Stimulated activated CD8-positive, alpha-beta memory T cell treated with anti-CD3 and anti-CD28 coated beads, Interleukin-15, amount 100 ng/mL, for 1 hour (primary cell): ENCODE measurements at places on chromosomes 7 and 10.

- DNase-seq: no peak
Observed at GRCh38 chr7:24670782-24671181, 86.5 kb downstream of the GSDME start.

- DNase-seq: no peak
Observed at GRCh38 chr7:28237363-28237762, 56.8 kb upstream of the JAZF1 start.

- DNase-seq: no peak
Observed at GRCh38 chr7:108330227-108330626, 126.0 kb downstream of the NRCAM start.

GRCh38 chr7:128831178-128831993 lies 1.2 kb downstream of the FLNC start:
- no peak for DNase-seq

DNA sequence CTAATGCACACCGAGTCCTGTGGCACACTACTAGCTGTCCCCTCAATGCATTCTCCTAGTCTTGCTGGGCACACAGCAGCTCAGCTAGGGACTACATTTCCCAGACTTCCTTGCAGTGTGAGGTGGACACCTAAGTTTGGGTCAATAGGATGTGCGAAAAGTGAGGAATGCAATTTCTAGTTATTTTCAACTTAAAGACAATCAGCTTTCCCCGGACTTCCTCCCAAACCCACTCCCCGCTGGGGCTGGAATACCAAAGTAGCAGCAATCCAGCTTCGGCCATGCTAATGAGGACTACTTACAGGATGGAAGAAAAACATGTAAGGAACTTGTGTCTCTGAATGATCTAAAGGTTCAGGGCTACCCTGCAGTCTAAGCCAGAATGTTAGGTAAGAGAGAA lies 286.4 kb upstream of the LRRN3 start:
- no peak for DNase-seq

- no peak for DNase-seq
Observed at GRCh38 chr7:47678641-47679380, 96.9 kb upstream of the TNS3 start.

DNA sequence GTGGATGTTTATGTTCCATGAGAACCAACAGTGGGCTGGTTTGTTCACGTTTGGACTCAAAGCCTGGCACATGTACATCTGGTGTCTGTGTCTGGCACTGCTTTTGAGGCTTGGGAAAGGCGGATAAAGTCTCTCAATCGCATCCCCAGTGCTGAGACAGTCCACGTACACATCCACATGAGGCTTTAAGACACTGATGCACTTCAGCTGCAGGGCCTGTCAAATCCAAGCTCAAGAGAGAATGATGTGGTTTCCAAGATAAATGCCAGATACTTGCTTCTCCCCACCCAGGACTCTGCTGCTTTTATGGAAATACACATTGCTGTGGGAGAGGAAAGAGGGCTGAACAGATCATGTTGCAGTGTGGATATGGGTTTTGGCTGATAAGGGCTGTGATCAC lies 178.4 kb downstream of the ADARB2 start:
- no peak for DNase-seq

DNA sequence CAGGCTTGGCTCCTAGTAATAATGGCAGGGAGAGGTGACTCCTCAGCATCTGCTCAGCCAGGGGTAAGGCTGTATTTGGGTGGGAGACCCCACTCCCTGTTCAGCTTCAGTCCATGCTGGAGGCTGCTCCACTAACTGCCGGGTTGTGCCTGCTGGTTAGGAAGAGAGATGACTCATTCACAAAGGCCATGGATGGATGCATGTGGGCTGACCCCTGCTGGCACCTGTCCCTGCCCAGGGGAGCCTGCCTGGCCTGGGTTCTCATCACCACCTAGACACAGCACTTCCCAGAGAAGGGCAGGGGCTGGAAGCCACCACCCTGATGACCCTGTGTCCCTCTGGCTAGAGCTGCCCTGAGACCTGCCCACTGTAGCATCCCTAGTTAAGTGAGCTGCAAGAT lies 59.0 kb downstream of the VSTM4 start:
- DNase-seq: no peak

- DNase-seq: no peak
Observed at GRCh38 chr10:30166929-30167328, 107.5 kb upstream of the JCAD start.
